CD4-positive, alpha-beta T cell treated with Interleukin-10 for 1 hour (primary cell): ENCODE measurements at places on chromosomes 2 and 18.
A peak's percentile ranks its signal among the peaks of the same experiment; 100 is the strongest.

DNA sequence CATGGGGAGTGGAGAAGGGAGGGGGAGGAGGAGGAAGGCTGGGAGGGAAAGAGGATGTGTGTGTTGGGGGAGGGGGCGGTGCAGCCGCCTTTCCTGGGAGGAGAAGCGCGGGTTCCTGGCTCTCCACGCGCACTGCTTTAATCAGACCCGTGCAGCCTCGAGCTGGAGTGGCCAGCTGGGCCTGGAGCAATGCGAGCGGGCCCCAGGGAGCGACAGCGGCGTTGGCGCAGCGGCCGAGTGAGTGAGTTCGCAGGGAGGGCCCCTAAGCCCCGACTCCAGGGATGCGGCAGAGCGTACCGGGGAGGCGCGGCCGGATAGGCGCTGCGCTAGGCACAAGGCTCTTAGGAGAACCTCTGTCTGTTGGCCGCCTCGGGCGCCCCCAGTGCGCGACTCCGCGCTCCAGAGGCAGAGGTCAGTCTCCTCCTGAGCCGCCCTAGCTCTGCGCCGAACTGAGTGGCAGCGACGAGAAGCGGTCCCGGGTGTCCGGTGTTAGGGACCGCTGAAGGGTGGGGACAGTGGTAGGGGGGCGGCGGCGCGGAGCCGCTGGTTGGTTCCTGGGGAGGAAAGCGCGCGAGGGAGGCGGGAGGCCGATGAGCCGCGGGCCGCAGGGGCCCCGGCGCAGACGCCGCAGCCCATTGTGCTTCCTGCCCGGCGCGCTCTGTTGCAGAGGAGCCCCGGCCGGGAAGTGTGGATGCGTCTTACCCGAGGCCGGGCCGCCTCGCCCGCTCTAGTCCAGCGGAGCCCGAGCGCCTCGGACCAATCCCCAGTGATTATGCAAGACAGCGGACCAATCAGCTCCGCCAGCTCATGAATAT is 455 bp upstream of the DLX1 start:
- peak; percentile 61 for DNase-seq

DNA sequence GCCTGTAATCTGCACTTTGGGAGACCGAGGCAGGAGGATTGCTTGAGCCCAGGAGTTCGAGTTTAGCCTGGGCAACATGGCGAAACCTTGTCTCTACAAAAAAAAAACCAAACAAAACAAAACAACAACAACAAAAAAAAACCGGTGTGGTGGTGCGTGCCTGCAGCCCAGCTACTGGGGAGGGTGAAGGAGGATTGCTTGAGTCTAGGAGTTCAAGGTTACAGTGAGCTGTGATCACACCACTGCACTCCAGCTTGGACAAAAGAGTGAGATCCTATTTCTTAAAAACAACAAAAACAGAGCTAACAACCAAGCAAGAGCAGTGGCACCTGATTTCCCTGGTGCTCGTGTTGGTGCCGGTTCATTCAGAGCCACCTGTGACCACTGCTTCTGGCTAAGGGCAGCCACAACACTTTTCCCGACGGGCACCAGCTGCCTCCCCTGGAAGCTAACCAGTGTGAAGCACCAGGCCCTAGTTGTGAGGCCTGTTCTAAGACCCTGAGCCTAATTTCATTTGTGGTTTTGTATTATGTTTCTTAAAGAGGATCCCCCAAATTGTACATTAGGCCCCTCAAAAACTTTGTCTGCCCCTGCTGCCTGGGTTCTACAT is 1.3 kb downstream of the AOX1 start:
- DNase-seq = no peak

GRCh38 chr2:212646698-212647366 is 108.2 kb upstream of the ERBB4 start:
- no peak for DNase-seq

DNA sequence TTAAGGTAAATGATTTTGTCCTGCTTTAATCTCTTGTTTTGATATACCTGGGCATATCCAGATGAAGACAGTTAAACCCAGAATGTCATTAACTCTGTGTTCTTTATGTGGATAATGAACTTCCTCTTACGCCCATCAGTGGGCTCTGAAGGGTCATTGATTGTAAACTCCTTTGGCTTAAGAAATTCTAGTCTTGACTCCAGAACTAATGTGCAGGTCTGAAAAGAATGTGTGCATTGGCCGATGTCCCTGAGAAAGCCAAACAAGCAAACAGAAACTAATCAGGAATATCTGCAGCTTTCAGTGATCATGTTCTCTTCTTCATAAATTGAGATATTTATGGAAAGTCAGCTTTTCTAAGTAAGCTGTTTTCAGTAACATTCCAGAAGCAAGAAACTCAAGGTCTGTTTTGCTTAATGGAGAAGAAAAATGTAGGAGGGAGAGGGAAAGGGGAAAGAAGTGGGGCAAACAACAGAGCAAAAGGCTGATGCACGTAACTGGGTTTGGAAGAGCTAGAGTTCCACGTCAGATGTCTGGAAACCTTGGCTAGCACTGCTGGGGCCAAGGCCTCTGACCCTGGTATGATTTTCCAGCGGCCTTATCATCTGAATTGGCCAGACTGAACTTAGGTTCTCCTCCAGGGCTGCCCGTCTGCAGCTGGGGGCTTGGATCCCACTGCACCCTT is 61.3 kb upstream of the FHL2 start:
- DNase-seq = no peak

DNA sequence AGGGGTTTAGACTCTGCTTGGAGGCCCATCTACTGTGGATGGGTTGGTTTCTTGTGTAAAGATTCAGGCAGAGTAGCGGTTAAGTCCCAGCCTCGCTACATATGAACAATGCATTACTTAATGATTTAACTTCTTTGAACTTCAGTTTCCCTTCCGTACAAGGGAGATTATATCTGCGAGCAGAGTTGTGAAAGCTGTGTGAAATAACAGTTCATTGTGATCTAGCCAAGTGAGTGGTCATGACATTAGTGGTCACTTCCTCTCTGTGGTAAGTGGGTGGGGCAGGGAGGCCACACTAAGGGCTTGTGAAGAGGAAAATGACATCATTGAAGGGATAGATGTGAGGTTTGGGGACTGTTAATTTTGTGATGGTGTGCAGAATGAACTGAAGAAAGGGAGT is 14.1 kb upstream of the MEX3C start:
- peak; percentile 61 for DNase-seq

- peak; percentile 7 for DNase-seq
Measured at GRCh38 chr2:47486841-47487497, 84.0 kb downstream of the MSH2 start.
